ENCODE measurements at places on chromosomes 3 and 15.
A peak's percentile ranks its signal among the peaks of the same experiment; 100 is the strongest.

DNA sequence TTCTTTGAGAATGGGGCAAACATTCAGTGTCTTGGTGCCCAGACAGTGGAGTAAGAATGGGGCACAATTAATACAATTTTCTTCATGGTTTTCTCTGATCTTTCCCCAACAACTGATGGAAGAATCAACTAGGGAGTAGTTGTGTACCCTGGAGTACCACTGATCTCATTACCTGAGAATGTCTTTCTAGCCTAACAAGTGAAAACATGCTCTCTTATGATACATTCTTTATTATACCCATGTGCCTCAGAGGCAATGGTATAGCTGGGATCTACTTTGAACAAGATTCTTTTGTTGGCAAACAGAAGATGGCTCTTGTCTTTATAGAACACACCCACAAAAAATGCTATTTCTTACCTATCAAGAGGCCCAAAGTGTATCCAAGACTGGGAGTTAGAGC lies 250.6 kb upstream of the CMC1 start:
- no peak for DNase-seq

GRCh38 chr3:65974509-65974908 lies 64.2 kb downstream of the MAGI1 start:
- DNase-seq = no peak

GRCh38 chr3:174614036-174614435 lies 245.1 kb upstream of the NAALADL2 start:
- DNase-seq = peak; percentile 30

GRCh38 chr15:68585574-68586273 lies 6.9 kb downstream of the CORO2B start:
- no peak for DNase-seq

DNA sequence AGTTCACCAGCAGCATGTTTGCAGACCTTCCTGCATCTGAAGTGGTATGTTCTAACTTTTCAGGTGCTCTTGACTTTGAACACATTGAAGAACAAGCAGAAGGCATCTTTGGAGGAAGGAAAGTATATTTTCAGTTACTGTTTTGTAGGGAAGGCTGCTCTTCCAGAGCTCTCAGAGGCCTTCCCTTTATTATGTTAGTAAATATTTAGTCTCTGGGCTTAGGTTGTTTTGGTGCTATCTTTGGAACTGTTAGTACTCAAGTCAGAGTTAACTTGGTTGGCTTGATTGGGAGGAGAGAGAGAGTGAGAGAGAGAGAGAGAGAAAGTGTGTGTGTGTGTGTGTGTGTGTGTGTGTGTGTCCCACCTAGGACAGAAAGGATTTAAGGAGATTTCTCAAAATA lies 188.2 kb downstream of the ITPR1 start:
- no peak for DNase-seq

DNA sequence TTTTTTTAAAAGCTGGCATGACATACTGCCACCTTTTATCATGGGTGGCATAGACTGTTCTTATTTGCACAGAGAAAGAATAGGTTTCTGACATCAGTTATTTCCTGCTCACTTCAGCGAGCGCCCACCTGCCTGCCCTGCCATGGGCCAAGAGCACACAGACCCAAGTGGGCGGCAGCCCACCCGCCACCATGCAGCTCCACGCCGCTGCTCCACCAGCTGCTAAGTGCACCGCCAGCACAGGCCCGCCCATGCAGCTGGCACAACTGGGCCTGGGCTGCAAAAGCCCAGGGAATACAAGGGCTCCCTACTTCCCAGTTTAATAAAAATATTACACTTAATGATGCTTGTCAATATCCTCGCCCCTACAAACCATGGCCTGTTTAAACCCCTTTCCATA lies 15.4 kb downstream of the ZNF148 start:
- DNase-seq = no peak

GRCh38 chr3:56800832-56801661 lies 702 bp downstream of the ARHGEF3 start:
- DNase-seq = no peak

DNA sequence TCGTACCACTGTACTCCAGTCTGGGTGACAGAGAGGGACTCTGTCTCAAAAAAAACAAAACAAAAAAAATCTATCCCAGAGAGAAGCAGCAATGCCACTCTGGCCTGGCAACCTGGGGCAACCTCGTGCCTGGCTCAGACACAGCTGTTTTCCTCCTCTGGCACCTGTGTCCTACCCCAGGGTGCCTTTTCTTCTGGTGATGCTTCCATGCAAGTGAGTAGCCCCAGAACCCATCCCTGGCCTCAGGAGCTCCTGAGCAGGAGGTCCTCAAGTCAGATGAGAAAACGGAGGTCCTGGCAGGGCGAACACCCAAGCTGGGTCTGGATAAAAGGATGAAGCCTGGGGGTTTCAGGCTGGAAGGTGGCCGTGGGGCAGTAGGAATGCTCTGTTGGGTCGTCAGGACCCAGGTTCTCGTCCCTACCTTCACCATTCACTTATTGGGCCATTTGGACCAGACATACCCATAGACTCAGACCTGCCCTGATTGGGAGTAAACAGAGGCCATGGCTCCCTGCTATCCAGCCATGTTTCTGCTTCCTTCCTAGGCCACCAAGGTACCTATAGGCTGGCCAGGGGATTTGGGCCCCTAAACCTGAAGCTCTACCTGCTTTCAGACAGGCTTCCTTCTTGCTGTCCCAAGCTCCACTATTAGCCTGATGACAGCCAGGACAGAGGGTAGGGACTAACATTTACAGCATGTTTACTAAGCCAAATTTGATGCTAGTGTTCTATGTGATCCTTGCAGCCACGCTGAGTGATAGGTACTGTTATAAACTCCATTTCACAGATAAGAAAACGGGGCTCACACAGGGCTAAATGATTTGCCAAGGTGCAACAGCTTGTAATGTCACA lies 102.2 kb downstream of the DAPK2 start:
- no peak for DNase-seq

- DNase-seq = no peak
These were observed 302.5 kb upstream of the AZI2 start for GRCh38 chr3:28651159-28651558.

GRCh38 chr15:67820992-67821783 lies 4.1 kb upstream of the SKOR1 start:
- DNase-seq = peak; percentile 85

DNA sequence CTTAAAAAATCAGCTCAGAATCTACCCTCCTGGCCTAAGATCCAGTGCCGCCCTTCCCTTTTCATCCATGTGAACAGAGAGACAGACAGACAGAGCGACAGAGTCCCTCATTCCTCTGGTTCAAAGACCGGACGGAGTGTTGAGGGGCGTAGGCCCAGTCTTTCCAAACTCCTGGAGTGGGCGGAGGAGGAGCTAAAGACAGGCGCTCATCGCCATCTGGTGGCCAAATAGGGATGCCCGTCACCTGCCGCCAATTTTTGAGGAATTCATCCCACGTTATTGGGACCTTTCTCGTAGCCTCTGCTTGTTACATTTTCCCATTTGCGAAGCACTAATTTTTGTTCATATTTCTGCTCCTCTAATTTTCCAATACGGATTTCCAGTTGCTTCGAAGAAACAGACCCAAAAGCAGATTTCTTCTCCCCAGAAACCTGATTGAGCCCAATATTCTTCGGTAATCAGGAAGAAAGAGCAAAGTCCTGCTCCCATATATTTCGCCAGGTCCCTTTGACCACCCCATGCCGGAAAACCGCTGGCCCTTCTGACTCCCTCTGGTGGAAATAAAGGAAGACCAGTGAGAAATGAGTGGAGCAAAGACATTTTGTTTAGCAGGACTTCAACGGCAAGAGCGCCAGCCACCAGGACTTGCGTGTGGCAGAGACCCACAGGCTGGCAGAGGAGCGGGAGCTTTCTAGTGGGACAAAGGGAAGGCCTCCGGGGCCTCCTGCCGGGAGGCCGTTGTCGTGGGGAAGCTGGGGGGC lies 88.0 kb downstream of the LRRK1 start:
- peak; percentile 85 for DNase-seq

DNA sequence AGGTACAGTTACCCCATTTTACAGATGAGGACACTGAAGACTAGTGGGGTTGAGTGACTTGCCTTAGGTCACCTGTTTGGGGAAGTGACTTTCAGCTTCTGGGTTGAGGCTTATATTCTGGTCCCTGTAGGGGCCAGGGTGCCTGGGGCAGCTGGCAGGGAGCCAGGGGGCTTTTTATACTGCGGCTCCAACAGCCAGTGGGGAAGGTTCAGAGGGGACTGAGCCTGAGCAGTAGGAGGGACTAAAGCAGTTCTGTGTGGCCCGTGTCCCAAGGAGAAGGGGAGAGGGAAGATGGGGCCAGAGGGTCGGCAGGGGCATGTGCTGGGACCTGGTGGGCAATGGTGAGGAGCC lies 37.7 kb downstream of the SLC6A6 start:
- no peak for DNase-seq

- no peak for DNase-seq
These were observed 7.7 kb downstream of the SNX4 start for GRCh38 chr3:125512135-125512920.

- no peak for DNase-seq
These were observed 380.8 kb downstream of the LRTM1 start for GRCh38 chr3:54547051-54547450.

DNA sequence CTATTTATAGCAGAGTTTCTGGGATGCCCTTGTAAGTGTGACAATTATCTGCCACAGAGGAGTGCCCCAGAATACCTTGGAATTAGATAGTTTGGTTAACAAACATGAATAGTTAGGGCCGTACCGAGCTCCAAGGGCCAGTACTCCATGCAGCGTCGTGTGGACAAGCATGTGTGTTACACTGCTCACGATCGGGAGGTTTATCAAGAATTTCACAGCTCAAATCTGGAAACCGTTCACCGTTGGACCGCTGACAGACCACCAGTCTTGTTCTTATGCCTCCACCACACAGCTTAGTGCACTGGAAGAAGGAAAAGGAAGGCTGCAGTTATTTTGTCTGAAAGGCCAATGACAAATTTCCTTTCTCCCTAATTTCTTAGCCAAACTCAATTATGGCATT lies 93.7 kb downstream of the ADAMTS9 start:
- DNase-seq = peak; percentile 59

DNA sequence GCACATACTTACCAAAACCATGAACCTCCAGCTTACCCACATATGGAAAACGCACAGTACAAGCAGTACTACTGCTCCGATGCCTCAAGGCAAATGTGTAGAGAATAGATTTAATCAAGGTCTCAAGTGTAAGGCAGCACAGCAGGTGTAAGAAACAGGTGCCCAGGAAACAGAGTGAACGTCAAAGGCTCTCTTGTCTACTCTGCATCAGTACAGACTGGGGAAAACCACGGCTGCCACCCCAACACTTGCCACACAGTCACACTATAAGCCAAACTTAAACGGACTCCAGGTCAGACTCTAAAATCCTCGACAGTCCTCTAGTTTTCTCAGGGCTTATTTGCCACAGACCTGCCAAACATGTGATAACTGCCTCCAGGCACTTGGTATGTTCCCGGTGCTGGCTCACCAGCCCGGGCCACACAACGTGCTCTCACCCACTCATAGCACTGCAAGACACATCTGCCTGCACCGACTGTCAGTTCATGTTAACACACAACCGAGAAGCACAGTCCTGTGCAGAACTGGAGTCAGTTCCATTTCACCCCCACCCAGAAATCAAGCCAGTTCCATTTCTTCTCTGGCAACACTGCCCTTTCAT lies 30.6 kb downstream of the ABCC5 start:
- no peak for DNase-seq
